Activated naive CD4-positive, alpha-beta T cell (primary cell): ENCODE measurements at places on chromosomes 12 and 14.

GRCh38 chr12:19620222-19620621, 180.9 kb downstream of the AEBP2 start:
- DNase-seq = no peak

GRCh38 chr12:104547235-104547634, 90.5 kb downstream of the CHST11 start:
- no peak for DNase-seq

- DNase-seq = no peak
Measured at GRCh38 chr12:24069532-24070395, 120.3 kb upstream of the SOX5 start.

DNA sequence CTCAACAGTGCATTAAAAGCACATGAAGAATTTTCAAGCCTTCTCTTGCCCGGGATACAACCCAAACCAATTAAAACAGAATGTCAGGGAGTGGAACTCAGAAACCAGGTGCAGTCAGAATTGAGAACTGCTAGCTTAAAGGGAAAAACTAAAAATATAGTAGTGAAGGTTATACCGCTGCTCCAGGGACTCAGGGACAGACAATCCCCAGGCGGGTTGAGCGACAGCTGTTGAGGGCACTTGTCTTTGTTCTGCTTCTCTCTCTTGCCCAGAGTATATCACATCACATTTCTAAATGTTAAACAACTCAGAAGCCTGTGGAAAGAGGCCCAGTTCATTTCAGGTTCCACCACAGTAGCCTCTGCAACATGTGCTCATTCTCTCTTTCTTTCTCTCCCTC, 93.1 kb downstream of the SLC5A8 start:
- no peak for DNase-seq

DNA sequence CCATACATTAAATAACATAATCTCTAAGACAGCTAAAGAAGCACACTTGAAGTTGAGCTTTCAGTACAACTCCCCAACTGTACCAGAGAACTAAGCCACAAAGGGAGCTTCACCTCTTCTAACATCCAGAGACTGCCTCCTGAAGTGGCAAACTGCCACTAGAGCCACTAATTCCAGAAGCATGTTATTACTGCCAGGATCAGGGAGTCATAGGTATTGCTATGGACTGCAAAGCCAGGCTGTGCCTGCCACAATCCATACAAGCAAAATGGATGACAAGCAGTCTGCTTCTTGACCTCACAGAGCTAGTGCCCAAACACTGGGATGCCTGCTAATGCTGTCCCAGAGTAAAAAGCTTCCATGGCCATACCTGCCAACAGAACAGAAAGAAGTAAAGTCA, 160.1 kb downstream of the STXBP6 start:
- DNase-seq = no peak

- DNase-seq = no peak
Measured at GRCh38 chr14:53391631-53392285, 238.6 kb upstream of the DDHD1 start.

DNA sequence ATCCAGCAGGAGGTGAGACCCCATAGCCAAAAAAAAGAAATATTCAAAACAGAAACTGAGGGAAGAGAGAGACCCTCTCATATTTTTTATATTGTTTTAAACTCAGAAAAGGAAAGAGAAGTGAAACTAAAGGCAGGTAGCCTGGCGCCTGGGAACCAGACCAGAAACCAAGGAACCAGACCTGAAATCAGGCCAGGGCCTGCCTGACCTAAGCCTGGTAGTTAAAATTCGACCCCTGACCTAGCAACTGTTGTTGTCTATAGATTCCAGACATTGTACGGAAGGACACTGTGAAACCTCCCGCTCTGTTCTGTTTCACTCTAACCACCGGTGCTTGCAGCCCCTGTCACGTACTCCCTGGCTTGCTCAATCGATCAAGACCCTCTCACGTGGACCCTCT, 38.5 kb upstream of the CD163 start:
- DNase-seq = no peak

GRCh38 chr14:95045106-95045701, 112.1 kb downstream of the DICER1 start:
- no peak for DNase-seq

GRCh38 chr12:51471111-51471864, 46.7 kb downstream of the SLC4A8 start:
- DNase-seq = no peak

DNA sequence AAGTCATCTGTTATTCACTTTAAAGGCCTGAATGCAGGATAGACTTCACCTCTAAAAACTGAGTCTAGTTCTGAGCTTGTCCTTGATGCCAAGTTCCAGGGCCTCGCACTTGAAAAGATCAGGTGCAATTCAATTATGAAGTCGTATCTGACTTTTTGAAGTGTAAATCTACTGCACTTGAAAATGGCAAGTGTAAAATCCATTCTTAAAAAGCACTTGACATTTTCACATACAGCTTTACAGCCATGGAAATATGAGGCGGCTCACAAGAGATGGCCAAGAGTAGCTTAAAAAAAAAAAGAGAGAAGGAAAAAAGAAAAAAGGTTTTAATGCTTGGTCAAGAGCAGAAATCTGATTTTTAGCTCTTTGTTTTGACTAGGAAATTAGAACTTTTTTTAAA, 172.5 kb downstream of the GXYLT1 start:
- DNase-seq = no peak

DNA sequence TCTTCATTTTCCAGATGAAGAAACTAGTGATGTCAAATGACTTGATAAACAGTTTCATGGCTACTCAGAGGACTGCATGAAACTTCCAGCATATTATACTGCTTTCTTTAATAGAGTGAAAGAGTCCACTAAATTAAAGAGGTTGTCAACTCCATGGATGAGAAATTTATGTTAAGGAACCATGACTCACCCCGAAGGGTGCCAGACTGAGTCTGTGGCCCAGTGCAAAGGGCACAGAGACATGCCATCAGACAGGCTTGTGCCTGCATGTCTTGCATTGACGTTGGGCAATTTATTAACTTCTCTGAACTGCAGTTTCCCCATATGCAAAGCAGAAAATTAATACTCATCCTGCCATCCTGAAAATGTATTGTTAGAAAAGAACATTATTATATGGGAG, 382.4 kb downstream of the APAF1 start:
- no peak for DNase-seq

- DNase-seq = no peak
Measured at GRCh38 chr14:75042035-75042434, 9.2 kb downstream of the MLH3 start.
